Memory B cell (primary cell): ENCODE measurements at places on chromosomes 4 and X.
A peak's percentile ranks its signal among the peaks of the same experiment; 100 is the strongest.

DNA sequence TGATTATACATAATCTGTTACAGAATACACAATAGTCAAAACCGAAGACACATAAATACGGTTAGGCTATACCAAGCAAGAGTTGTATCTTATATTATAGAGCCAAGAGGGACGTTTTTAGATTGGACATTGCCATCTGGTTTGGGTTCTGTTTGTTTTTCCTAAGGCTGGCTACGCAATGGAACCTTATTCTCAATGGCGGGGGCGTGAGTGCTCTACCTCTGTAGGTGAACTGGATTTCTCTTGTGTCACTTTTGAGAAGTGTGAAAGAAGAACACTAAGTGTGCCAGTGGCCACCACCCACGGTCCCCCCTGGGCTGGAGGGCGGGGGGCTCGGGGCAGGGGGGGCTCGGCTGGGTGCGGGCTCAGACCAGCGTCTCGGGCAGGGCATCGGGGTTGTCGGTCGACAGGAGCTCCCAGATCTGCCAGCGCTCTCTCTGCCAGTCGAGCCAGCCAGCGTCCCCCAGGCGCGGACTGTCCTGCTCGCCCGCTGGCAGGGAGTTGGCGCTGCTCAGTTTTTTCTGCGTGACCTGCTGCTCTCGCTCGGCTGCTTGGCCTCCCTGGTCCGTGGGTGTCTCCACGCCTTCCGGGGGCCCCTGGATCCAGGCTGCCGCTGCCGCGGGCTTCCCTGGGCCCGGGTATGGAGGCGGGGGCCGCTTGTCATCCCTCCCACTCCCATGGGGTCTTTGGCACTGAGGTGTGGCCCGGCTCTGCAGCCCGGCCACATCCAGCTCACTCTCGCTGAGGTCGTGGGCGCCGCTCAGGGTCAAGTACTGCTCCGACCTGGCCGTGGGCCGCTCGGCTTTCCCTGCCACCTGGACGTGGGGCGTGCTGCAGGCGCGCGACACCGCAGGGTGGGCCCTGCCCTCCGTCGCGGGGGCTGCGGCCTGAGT lies 27.6 kb downstream of the HCCS start:
- no peak for DNase-seq

GRCh38 chr4:115278830-115279229 lies 165.4 kb upstream of the NDST4 start:
- no peak for DNase-seq

GRCh38 chr4:27789773-27790172 lies 929.1 kb downstream of the STIM2 start:
- DNase-seq = no peak

DNA sequence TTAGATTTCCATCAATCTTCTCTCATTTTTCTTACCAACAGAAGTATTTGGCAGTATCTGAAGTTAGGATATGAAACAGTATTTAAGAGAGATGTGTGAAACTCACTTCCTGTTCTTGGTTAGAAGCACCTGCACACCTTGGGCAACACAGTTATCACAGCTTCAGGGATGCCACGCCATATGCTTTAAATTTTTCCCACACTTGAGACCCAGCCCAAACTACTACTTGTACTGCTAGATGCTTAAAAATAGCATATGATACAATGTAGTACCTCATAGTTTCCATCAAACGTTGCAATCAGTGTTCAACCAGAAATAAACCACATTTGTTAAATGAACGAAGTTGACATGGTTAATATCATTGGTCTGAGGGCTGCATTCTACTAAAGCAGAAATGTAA lies 725.1 kb upstream of the FRG1 start:
- DNase-seq = no peak

DNA sequence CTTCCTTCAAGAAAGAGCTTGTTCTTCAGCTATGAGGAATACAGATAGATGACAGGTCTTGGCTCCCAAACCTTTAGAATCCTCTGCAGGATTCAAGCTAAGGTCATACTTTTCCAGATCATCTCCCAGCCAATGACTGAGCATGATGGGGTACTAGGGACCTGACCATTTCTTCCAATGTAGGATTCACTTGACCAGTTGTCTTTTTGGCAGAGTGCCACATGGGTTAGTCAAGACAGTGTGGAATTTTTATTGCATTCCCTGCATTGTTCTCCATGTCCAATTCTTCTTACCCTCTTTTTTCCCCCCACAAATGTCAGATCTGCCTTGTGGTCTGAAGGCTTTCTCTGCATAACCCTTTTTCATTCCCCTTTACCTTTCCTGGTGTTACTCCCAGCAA lies 99.5 kb downstream of the CCSER1 start:
- DNase-seq = no peak

- DNase-seq = no peak
These were observed 430.3 kb upstream of the MAOA start for GRCh38 chrX:43225626-43226328.

GRCh38 chrX:108299704-108300103 lies 138.5 kb downstream of the COL4A6 start:
- DNase-seq = no peak

- peak; percentile 14 for DNase-seq
These were observed 97.1 kb downstream of the MRPL1 start for GRCh38 chr4:77959566-77960338.

- no peak for DNase-seq
These were observed 48.4 kb downstream of the TBC1D14 start for GRCh38 chr4:6957994-6958393.

DNA sequence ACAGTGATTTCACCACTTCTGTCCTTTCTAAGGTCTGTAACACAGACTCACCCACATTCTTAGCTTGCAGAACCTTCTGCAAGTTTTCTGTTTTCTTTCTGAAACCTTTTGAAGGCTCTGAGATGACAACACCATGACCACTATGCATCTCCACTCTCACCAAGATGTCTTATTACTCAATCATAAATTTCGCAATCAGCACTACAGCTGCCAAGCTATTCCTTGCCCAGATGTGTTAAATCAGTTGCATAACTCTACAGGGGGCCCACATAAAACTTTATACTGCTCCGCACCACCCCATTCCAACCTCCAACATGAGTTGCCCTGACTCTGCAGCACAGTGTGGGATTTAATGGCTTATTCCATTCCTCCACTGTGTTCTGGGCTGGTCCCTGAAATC lies 229.9 kb downstream of the COL25A1 start:
- DNase-seq = no peak

- no peak for DNase-seq
These were observed 10.5 kb downstream of the CD99 start for GRCh38 chrX:2701600-2701999.

GRCh38 chrX:117839544-117839943 lies 277.1 kb downstream of the KLHL13 start:
- DNase-seq = no peak

GRCh38 chr4:6851962-6852361 lies 57.7 kb upstream of the TBC1D14 start:
- DNase-seq = no peak

- DNase-seq = no peak
These were observed 879.5 kb downstream of the TECRL start for GRCh38 chr4:63529581-63530337.

DNA sequence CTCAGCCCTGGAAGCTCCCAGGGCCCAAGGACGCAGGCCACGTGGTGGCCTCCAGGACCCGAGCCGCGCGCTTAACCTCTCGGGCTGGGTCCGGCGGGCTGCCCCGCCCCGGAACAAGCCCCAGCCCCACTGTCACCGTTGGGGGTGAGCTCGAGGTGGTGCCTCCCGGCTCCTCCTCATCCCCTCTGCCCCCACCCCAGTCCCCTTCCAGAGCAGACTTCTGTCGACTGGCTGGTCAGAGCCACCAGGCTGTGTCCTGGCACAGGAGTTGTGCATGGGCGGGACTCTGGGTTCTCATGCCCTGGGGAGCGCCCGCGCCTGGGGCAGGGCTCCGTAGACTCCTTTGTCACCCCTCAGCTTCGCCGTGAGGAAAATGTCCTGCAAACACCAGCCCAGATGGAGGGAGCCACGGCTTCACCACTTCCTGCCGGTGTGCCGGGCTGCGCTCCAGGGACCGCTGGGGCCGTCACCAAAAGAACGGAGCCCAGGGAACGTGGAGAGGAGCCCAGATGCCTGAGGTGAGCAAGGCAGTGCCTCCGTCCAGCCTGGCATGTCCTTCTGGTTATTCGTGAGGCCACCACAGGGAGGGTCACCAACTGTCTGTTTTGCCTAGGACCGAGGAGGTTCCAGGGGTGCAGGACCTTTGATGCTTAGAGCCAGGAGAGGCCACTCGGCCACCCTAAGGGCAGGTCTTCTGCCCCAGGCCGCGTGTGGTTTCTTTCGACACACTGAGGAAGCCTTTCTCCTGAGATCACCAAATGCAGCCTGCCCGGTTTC lies 7.1 kb upstream of the RGS12 start:
- DNase-seq = no peak
